ENCODE measurements at places on chromosomes 1 and 21.

DNA sequence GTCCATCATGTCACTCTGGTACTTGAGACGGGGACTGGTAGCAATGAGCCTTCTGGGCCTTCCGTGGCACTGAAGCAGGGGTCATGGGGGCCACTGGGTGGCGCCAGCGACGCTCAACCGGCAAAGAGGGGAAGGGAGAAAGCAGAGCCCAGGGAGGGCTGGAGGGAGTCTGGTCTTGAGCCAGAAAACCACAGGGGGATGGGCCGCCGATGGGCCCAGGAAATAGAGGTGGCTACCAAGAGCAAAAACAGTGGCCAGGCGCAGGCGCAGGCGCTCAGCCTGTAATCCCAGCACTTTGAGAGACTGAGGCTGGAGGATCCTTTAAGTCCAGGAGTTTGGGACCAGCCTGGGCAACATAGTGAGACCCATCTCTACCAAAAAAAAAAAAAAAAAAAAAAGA lies 21.8 kb downstream of the EXOC8 start:
- DNase-seq: peak; percentile 20

DNA sequence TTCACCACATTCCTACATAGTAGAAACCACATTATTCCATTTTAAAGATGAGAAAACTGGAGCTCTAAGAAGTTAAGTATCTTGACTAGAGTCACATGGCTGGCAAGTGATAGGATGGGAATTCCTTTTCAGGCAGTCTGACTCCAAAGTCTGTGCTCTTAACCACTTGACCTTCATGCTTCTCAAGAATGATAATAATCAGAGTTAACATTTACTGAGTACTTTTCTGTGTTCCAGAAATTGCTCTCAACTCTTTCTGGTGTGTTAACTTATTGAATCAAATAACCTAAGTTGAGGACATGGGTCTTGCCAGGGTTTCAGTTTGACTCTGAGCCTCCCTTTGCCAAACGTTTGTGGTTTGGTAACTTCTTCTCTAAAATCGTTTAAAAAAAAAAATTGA lies 169.4 kb downstream of the RASAL2 start:
- no peak for DNase-seq

DNA sequence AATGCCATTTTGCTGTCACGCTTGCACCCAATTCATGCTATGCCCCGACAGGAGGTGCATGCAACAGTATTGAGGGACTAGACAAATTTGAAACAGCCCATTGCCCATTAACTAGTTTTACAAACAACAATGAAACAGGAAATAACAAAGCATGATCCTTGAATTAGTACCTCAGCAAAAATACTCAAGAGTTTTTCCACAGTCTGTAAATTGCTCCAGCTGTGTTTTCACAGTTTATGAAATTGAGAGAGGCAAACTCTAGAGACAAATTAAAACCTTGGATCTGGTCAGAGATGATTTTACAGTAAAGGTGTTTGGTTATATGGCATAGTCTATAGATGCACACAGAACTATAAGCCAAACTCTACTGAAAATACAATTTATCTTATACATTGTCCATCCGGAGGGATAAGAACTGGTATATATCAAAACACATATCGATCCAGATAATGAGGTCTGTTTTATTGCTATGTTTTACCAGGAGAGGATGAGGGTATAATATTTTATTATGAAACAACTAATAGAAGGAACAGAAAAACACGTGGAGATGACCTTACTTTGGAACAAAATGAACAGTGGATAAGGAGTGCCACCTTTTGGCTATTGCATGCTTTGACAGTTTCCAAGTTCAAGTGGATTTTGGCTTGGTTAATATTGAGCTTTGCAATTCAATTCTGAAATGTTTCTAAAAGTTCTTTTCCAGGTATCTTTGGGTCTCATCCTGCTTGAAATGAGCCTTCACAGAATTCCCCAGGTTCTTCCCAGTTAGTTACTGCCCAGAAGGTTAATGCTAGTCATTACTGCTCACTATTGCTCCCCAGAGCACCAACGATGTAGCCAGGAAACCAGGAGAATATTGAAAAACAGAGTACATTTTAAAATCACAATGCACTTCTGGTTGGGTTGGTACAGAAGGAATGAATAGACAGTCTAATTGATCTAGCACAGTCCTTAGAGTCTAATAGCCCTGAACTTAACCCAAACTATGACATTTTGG lies 45.7 kb downstream of the ZC3H11B start:
- DNase-seq: no peak

DNA sequence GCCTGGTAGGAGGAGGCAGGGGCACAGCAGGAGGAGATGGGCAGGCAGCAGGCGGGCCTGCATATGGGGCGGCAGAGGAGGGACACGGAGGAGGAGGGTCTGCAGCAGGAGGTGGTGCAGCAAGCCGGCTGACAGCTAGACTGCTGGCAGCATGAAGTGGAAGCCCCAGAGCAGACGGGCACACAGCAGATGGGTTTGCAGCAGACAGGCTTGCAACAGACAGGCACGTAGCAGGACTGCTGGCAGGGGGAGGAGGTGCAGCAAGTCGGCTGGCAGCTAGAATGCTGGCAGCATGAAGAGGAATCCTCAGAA lies 615 bp downstream of the KRTAP10-5 start:
- DNase-seq: no peak

DNA sequence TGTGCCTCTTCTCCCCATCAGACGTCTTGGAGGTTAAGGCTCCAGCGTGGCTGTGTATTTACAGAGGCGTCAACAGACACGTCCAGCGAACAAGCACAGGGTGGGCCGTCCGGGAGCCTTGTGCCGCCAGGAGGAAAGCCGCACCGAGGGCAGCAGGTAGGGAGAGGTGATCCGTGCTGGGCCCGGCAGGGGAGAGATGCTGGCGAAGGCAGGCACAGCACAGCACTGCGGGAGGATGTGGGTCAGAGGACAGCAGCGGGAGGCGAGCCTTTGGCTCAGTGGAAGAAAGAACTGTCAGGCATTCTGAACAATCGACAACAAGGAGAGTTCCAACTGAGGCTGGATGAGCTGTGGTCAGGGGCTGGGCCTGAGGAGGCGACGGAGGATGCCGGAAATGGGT lies 144.1 kb upstream of the TNR start:
- DNase-seq: no peak

- DNase-seq: no peak
Measured at GRCh38 chr1:161970633-161971032, 53.0 kb downstream of the OLFML2B start.

DNA sequence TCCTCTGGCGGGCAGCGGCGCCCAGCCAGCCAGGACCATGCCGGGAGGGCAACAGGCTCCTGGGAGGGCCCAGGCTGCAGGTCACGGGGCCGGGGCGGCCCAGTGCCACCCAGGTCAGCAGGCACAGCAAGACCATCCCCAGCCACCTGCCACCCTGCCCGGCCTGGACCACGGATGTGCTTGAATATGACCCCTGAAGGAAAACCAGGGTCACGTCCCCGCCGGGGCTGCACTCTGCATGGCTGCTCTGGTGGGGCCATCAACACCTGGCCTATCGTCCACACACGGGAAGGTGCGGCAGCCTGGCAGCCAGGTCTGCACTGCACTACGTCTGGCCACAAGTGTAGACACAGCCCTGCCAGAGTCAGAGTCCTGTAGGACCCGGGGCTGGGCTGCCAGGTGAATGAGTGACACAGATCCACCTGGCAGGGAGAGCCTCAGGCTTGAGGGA lies 6.9 kb downstream of the WNT9A start:
- DNase-seq: no peak

- DNase-seq: no peak
Measured at GRCh38 chr21:45861156-45861870, 120.3 kb upstream of the COL6A1 start.

DNA sequence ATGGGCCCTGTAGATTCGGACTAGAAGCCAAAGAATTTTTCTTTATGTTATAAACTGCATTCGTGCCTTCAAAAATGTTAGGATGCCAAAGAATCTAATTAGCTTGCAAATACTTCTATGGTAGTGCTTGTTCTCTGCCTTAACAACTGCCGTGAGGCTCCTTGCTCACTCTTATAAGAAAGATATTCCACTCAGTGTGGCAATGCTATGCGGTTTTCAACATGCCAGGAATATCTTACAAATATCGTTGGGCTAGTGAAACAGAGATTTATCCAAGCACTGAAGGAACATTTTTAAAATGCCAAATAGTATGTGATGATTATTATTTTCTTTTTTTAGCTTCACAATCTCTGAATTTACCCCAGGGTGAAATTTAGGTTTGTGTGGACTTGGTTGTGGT lies 198.2 kb downstream of the GREM2 start:
- no peak for DNase-seq

GRCh38 chr1:195019385-195019784 lies 1588.9 kb downstream of the KCNT2 start:
- DNase-seq: no peak

GRCh38 chr1:6911021-6911941 lies 126.0 kb downstream of the CAMTA1 start:
- no peak for DNase-seq

DNA sequence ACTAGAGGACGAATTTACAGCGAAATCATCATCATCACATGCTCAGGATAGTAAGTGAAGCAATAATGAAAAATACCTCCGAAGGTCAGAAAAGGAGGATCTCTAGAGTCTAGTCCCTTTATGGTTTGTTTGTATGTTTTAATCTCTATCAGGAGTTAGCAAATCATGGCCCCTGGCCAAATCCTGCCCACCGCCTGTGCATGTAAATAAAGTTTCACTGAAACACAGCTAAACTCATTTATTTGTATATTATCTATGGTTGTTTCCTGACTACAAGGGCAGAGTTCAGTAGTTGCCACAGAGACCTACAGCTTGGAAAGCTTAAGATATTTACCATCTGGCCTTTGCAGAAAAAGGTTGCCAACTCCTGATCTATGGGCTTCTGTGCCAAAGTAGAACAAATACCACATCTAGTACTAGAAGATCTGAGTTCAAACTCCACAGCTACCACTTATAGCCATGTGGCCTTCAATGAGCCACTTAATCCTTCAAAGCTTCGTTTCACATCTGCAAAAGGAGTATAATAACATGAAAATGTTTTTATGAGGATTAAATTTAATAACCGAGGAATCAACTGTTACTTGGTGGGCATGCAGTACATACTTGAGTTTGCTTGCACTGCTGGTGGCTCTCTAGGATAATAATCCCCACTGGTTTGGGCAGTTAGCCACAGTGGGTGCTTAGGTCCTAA lies 94.0 kb upstream of the KIF26B start:
- no peak for DNase-seq

DNA sequence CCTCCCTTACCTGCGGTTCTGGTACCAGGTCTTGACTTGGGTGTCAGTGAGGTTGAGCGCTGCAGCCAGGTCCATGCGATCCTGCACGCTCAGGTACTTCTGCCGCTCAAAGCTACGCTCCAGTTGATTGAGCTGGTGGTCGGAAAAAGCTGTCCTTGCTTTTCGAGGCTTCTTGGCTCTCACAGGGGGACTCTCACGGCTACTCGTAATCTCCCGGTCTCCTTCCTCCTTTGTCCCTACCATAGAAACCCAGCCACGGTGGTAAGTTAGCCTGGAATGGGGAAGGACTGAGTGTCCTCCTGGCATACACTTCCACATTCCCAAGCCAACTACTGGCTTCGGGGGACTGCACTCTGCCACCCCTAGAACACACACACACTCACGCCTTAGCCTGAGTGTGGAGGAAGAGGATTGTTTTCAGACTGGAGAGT lies 2.6 kb downstream of the BARHL2 start:
- DNase-seq: no peak

- no peak for DNase-seq
Measured at GRCh38 chr1:14421977-14422609, 176.4 kb upstream of the KAZN start.

DNA sequence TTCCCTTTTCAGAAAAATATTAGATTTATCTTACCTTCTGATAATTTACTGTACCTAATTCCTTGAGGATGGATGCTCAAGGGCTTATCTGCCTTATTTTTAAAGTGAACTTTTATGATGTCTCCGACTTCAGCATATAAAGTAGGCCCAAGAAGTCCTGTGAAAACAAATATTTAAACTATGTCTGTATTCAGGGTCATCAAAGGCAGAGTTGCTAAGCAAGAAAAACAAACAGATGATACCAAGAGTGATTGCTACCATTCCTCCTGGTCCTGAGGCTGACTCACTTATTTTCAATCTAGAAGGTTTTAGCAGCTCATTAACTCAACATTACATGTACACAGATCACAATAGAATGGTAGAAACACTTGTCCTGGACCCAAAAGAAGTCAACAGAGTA lies 14.1 kb downstream of the F5 start:
- DNase-seq: peak; percentile 74

DNA sequence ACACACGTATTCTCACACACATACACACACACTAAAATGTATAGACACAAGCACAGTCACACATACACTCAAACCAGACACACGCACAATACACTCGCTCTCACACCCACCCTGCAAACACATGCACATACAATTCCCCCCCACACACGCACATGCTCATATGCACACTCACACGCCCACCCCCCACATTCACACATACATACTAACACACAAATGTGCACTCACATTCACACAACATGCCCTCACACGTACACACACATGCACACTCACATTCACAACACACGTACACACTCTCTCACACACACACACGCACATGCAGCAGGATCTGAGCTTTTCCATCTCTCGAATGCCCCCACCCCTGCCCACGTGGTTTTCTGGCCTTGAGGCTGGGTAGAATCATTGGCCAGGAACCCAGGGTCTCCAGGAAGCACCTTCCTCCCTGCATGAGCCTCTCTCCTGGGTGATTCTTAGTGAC lies 589.7 kb downstream of the PTPRU start:
- no peak for DNase-seq

GRCh38 chr21:42373908-42374455 lies 7.6 kb upstream of the TFF1 start:
- DNase-seq: no peak

- DNase-seq: no peak
Measured at GRCh38 chr21:34510148-34511142, 1.6 kb downstream of the KCNE1 start.

GRCh38 chr1:21865943-21866706 lies 54.1 kb downstream of the LDLRAD2 start:
- no peak for DNase-seq

DNA sequence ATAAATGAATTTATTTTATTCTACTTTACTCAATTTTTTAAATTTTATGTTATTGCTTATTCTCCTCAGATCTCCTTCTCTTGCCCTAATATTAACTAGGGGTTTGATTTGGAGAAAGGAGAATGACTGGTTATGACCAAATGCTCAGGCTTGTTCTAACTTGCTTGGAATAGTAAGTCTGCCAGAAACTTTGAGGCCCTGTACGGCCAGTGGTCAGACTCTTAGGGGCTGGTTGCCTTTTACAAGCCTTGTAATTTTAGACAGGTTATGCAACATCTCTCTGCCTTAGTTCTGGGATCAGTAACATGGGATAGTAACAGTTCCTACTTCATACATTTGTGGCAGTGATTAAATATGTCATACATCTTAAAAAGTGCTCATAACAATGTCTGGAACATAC lies 279.5 kb downstream of the DUSP10 start:
- DNase-seq: no peak

Data from CD4-positive, alpha-beta T cell treated with Interleukin-4 for 4 hours (primary cell).